ENCODE measurements at places on chromosomes 13 and 19.

- DNase-seq, result no peak
These were observed 1040.6 kb upstream of the SPRY2 start for GRCh38 chr13:81381560-81381959.

GRCh38 chr19:50427997-50428425, 4.7 kb upstream of the MYBPC2 start:
- DNase-seq, result no peak

DNA sequence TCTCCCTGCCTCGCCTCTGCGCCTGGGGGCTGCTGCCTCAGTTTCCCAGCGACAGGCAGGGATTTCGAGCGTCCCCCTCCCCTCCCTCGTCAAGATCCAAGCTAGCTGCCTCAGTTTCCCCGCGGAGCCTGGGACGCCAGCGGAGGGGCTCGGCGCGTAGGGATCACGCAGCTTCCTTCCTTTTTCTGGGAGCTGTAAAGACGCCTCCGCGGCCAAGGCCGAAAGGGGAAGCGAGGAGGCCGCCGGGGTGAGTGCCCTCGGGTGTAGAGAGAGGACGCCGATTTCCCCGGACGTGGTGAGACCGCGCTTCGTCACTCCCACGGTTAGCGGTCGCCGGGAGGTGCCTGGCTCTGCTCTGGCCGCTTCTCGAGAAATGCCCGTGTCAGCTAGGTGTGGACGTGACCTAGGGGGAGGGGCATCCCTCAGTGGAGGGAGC, 722 bp upstream of the ICAM1 start:
- no peak for DNase-seq

DNA sequence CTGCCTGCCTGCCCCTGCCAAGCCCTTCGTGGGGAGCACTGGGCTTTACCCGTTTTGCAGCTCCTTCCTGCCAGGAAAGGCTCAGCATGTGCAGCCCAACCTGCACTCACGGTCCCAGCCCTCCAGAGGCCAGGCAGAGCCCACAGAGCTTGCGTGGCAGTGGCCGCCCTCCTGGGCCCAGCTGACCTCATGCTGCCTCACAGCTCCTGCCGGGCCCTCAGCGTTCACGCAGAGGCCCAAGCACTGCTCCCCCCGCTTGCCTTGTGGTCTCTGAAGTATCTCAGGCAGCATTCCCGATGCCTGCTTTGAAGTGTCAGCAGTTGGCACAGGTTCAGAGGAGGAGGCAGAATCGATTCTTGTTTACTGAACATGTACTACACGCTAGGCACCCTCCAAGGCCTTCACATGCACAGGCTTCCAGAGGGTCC, 32.5 kb downstream of the CAPN12 start:
- DNase-seq, result no peak

DNA sequence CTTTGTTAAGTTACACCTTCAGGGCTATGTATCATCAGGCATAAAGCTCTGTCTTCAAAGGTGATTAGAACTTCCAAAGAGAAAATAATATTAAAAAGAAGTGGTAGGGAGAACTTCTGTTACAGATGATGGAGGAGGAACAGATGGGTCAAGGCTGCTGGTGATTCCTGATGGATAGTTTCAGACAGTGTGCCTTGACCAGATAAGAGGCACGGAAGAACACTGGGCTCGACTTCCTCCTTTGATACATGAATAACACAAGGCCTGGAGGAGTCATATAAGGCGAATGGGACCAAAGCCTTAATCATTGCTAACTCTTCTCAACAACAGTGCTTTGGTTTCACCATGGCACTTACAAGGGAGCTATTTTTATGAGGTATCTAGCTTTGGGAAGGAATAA, 128.1 kb upstream of the RXFP2 start:
- no peak for DNase-seq

DNA sequence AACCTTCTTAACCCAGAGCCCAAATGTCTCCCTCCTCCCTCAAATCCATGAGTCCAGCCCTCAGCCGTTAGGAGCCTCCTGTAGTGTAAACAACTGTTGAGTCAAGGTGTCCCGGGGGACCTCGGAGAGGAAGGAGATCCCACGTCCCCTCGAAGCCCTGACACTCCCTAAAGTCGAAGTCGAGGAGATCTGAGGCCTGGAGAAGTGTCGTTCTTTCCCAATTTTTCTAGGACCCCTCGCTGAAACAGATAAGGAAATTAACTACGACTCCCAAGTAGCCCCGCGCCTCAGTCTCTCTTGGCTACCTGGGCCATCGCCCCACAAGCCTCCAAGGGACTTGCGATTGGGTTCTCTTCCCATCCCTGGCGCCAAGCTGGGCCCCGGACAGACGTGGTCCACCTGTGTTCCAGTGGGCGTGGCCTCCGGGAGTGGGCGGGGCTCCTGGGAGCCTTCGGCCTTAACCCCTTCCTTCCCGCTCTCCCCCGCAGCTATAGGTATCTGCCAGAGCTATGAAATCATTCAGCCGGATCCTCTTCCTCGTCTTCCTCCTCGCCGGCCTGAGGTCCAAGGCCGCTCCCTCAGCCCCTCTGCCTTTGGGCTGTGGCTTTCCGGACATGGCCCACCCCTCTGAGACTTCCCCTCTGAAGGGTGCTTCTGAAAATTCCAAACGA, 869 bp downstream of the GFY start:
- no peak for DNase-seq

DNA sequence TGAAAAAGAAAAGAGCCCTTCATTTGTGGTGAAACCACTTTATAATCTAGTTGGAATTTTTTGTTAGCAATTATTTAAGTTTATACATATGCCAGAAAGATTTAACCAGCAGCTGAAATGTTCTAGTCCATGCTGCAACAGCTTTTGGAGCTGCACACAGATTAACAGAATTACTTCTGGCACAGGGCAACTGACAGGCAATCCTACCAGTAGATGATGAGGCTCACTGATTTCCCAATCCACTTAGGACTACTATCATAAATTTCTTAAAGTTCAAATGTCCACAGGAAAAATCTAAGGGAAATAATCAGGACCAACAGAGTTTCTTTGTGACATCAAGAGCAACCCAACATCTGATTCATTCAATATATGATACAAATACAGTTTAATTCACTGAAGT, 78.8 kb downstream of the CRYL1 start:
- DNase-seq, result no peak

DNA sequence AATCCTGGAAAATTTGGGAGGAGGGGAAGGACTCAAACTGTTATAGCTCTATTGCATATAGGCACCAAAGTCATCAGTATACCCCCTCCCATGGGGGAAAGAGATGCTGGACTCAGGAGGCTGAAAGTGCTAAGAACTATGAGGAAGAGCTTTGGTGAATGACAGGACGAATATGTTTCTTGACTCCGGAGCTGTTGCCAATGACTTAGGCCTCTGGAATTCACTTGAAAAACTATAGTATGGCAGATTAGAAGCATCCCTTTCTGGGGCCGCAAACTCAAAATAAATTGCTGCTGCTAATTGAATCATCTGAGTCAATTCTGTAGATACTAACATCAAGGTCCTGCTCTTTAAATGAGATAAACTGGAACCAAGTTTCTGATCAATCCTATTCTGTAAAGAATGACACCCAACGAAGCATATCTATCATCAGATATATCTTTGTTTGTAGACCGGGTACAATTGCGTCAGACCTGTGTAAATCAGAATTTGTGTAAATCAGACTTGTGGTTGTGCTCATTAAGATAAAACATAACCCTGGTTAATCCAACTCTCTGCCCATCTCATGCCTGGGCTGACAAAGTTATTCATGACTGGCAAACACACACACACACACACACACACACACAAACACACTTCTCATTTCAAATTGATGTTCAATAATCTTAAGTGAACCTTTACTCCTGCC, 1793.8 kb upstream of the PCDH20 start:
- DNase-seq, result no peak

- no peak for DNase-seq
These were observed 265.9 kb downstream of the MYO16 start for GRCh38 chr13:108895220-108895704.

DNA sequence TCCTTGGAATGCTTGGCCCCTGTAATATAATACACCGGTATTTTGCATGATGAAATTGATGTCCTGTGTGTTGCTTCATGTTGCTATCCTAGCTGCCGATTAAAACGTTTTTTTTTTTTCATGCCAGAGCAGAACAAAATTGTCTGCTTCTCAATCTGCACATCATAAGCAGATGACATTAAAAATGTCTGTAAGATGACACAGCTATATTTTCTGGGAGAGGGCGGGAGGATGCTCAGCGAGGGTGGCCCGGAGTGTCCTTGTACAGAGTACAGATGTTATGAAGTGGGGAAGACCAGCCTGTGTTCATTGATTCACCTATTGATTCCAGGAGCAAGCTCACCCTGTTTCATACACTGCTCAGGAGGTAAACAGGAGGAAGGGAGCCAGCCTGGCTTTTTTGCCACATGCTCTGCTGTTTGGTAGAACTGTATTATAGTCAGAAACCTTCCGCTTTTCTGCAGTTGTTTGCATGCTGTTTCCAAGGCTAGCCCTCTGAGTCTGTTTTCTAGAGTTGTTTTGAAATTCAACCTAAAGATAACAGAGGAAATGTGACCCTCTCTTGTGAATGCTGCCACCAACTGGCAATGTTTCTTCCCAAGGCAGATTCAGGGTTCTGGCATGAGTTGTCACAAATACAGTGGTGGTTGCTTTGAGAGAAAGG, 4.7 kb upstream of the IRS2 start:
- no peak for DNase-seq

GRCh38 chr19:16888629-16889365, at the start of gene F2RL3:
TSS of gene F2RL3 (plus strand) at chr19:16888999. CDS start at chr19:16889190, 191 bp downstream.
- no peak for DNase-seq

GRCh38 chr13:39254601-39255000, 216.3 kb downstream of the NHLRC3 start:
- no peak for DNase-seq

DNA sequence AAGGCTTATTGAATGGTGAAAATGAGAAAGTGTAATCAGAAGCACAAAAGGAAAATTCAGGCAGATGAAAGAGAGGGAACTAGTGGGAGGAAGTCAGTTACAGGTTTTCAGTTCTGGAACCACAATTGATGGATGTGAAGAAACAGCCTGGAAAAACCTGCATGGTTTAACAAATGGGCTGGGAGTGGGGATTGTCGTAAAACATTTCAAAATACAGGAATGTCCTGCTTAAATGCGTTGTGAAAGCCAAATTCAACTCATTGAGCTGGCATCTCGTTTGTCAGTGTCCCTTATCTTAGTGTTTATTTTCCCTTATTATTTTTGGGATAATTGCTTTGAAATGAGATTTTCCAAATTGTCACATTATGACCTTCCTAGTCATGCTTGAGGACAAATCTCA, 106.5 kb upstream of the RFC3 start:
- DNase-seq, result no peak

- DNase-seq, result no peak
These were observed 644.4 kb downstream of the PCDH9 start for GRCh38 chr13:66585669-66586203.

DNA sequence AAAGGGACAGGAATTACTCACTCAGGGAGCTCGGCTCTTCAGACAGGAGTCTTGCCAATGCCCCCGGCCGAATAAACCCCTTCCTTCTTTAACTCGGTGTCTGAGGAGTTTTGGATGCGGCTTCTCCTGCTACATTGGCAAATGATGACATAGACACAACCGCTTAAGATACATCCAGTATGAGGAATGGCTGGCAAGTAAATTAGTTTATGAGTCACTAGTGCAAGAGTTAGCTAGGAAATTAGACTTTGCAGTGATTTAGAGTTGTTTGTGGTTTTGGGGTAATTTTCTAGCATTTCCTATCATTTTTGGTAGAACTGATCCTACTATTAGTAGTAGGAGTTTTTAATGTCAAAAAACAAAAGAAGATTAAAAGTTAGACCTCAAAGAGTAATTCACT, 166.2 kb downstream of the SLITRK1 start:
- DNase-seq, result no peak

- DNase-seq, result no peak
These were observed 431.8 kb upstream of the SGCG start for GRCh38 chr13:22748866-22749577.

GRCh38 chr19:13098277-13099072, 4.2 kb downstream of the LYL1 start:
- DNase-seq, result no peak

- no peak for DNase-seq
These were observed 22.1 kb downstream of the MYO9B start for GRCh38 chr19:17097593-17098126.

- DNase-seq, result no peak
These were observed 23.4 kb upstream of the ARGLU1 start for GRCh38 chr13:106591299-106591698.

- no peak for DNase-seq
These were observed 29.1 kb downstream of the CUL4A start for GRCh38 chr13:113238536-113238935.

GRCh38 chr19:3360421-3361383, 5.7 kb upstream of the NFIC start:
- peak; percentile 68 for DNase-seq

DNA sequence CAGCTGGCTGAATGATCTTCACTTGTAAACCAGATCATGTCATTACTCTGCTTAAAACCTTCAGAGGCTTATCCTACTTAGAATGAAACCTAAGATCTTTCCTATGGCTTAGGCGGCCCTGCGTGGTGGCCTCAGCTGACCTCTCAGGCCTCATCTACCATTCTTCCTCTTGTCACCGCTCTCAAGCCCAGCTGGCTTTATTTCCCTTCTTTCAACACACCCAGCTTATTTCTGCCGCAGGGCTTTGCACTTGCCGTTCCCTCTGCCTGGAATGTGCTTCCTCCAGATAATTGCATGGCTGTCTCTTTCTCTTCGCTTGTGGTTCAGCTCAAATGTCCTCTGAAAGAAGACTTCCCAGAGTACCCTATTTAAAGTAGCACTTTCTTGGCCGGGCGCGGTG, 3.6 kb upstream of the ASF1B start:
- DNase-seq, result no peak

DNA sequence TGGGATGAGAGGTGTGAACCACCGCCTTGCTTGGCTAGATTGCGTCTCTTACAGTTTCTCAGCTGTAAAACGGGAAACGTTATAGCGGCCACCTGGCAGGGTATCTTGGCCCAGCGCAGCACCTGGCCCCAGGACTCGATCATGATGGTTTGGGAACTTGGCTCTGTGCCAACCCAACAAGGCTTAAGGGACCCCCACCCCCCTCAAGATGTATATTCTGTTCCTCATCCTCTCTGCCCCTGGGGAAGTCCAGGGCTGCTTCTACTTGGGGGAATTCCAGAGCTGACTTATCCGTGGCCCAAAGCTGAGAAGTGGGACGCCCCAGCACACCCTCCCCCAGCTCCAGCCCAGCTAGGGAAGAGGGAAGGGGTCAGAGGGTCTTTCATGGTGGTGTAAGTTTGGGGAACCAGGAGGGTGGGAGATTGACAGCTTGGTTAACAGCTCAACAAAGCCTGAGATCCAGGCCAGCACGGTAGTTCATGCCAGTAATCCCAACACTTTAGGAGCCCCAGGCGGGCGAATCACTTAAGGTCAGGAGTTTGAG, 695 bp downstream of the ICAM1 start:
- no peak for DNase-seq

GRCh38 chr19:44430956-44431355, 17.3 kb downstream of the ZNF229 start:
- no peak for DNase-seq

GRCh38 chr13:35848336-35849255, 282.6 kb downstream of the DCLK1 start:
- DNase-seq, result no peak

Measured in activated CD4-positive, alpha-beta T cell treated with anti-CD3 and anti-CD28 coated beads for 1 hour (primary cell).